ENCODE measurements at places on chromosomes 13 and 19.

DNA sequence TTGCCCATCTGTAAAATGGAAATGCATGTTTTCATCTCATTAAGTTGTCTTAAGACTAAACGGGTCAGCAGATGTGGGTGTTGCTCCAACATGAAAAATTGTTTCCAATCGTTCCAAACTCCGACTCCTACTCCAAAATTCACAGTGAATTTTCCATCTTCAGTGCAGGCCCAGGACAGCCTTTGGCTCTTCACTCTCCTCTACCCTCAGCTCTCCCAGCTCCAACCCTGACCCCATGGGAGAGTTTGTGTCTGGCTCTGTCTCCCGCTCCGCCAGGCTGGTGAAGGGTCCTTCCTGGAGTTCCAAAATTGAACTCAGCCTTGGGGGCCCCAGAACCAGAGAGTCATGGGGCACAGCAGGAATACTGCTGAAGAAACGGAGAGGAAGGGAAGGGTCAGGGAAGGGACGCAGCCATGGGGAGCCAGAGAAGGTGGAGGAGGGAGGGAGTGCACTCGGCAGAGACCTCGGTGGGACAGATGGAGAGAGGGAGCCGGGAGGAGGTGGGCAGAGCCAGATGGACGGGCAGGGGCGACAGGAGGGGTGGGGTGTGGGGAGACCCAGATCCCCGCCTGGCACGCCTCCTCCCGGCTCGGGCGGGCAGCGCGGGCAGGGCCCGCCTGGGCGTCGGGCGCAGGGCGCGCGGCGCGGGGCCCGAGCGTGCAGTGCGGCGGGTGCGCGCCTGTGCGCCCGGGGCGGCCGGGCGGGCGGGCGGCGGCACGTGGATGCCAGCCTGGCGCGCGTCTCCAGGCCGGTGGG is 45.6 kb downstream of the CELF5 start:
- no peak for DNase-seq

GRCh38 chr19:50601407-50602088 is 33.3 kb upstream of the LRRC4B start:
- no peak for DNase-seq

DNA sequence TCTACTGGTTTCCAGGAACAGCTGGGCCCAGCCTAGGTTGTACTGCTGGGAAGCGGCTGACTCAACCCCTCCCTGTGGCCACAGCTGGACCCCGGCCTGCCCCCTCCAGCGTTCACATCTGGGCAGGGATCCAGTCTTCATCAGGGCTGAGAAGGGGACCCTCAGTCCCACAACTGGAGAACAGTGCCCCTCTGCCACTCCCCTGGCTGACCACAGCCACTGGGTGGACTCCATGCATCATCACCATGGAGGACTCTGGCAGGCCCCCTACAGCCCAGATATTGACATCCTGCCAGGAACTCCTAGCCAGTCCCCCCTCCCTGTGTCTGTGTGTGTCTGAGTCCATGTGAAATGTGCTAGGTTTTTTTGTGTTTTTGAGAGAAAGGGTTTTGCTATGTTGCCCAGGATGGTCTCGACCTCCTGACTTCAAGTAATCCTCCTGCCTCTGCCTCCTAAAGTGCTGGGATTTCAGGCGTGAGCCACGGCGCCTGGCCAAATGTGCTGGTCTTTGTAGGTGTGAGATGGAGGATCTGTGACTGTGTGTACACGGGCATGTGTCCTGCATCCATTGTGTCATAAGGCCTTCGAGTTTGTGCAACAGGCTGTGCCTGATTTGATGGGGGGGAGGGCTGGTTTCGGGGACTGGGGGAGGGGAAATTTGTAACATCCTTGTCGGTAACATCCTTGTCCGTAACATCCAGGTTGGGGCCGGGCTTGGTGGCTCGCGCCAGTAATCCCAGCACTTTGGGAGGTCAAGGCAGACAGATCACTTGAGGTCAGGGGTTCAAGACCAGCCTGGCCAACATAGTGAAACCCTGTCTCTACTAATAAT is 4.0 kb upstream of the HOOK2 start:
- peak; percentile 73 for DNase-seq

GRCh38 chr19:16650821-16651220 is 9.1 kb downstream of the SMIM7 start:
- no peak for DNase-seq

GRCh38 chr13:27118428-27119054 is 53.1 kb downstream of the USP12 start:
- DNase-seq, result no peak

GRCh38 chr13:99960663-99961311 is 10.8 kb downstream of the ZIC5 start:
- DNase-seq, result no peak

GRCh38 chr13:60363288-60363687 is 33.7 kb upstream of the TDRD3 start:
- DNase-seq, result no peak

GRCh38 chr13:80962855-80963254 is 621.9 kb upstream of the SPRY2 start:
- no peak for DNase-seq

GRCh38 chr13:95426631-95427030 is 125.4 kb upstream of the ABCC4 start:
- no peak for DNase-seq

GRCh38 chr13:84802073-84802472 is 919.8 kb upstream of the SLITRK1 start:
- no peak for DNase-seq

GRCh38 chr19:33814181-33815165 is 17.8 kb downstream of the KCTD15 start:
- no peak for DNase-seq

- no peak for DNase-seq
Observed at GRCh38 chr13:24313439-24313838, 4.1 kb downstream of the C1QTNF9 start.

DNA sequence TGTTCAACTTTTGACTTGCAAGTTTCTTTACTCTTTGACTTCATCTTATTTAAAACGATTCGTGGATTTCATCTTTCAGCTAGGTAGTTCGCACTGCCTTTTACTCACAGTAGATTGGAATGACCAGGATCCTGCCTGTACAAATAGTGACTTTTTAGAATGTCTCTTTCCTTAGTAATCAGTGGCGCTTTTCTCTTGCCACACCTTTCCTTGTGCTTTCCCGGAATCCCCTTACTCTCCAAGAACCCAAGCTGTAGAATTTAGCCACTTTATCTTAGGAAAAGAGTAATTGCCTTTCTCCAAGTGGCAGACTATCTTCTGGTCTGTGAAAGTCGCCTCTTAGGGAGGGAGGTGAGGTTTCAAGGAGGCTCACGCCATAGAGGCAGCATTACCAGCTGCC is 123.4 kb downstream of the LMO7 start:
- no peak for DNase-seq

- DNase-seq, result no peak
Observed at GRCh38 chr13:43487461-43487860, 299.3 kb downstream of the ENOX1 start.

DNA sequence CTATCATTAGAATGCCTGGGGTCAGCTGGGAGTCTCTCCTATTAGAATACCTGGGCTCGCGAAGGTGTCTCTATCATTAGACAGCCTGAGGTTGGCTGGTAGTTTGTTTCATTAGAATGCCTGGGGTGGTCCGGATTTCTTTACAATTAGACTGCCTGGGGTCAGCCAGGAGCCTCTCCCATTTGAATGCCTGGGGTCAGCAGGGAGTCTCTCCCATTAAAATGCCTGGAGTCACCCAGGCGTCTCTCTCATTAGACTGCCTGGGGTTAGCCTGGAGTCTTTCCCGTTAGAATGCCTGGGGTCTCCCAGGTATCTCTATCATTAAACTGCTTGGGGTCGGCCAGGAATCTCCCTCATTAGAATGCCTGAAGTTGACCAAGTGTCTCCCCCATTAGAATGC is 1458.3 kb downstream of the UQCRFS1 start:
- DNase-seq, result no peak

DNA sequence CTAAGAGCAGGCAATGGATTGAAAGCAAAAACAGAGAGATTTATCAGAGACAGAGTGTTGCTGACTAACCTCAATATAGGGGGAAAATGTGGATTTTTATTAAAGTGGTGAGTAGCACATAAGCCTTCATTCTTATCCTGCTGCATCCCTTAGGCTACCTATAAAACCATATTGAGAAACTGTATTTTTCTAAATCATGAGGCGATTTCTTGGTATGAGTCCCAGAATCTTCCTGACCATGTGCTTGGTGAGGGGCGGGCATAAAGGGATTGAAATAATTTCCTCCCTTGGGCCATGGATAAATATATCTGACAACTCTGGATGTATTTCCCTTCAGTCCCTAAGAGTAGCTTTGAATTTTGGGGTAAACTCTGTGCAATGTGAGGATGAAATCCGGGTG is 72.8 kb downstream of the EFNB2 start:
- no peak for DNase-seq

- DNase-seq, result no peak
Observed at GRCh38 chr13:48573213-48574007, 40.5 kb upstream of the RCBTB2 start.

- DNase-seq, result no peak
Observed at GRCh38 chr13:44415815-44416214, 42.2 kb downstream of the SERP2 start.

GRCh38 chr13:46620471-46620870 is 67.5 kb downstream of the LRCH1 start:
- DNase-seq, result no peak

- DNase-seq, result no peak
Observed at GRCh38 chr13:81487151-81487550, 1146.2 kb upstream of the SPRY2 start.
